ENCODE measurements at places on chromosomes 2 and 18.

GRCh38 chr18:50340078-50340477 lies 34.8 kb upstream of the SKA1 start:
- DNase-seq, result no peak

DNA sequence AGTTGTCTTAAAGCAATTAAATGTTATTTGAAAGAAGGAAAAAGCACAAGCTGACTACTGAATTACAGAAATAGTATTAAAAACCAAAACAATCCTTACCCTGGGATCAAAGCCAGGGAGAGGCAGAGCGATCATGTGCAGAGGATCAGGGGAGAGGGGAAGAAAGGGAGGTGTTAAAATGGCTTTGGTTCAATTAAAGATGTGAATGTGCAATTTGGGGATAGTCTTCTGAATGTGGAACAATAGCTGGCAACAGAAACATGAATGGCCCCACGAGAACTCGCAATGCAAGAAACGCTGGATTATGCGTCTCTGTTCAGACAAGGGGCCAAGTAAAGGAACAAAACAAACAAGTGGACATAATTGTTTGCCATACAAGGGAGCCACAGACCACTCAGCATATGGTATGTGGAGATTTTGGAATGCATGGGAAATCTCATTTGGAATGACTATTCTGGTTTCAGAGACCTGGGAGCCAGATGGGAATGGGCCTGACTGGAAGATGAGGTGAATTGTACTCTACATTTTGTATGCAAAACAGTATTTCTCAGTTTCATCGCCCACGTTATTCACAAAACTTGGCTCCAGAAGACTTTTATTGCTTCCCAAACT lies 155.4 kb downstream of the SLC4A3 start:
- no peak for DNase-seq

DNA sequence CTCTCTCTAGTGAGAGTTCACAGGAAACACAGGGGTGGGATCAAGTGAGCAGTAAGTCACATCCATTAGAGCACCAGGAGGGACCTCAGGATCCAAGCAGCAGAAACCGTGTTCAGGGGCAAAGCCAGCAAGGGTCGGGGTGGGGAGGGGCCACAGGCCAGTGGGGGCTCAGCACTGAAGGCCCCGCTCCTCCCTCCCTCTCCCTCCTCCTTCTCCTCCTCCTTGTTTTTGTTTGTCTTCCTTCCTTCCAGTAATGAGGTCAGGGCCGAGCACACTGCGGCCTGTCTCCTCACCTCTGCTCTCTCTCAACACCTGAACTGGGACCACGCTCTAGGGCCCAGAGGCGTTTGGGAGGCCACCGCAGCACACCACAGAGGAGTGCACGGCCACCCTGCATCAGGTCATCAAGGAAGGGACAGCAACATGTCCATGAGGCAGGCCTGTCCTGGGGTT lies 20.9 kb downstream of the MTERF4 start:
- no peak for DNase-seq

DNA sequence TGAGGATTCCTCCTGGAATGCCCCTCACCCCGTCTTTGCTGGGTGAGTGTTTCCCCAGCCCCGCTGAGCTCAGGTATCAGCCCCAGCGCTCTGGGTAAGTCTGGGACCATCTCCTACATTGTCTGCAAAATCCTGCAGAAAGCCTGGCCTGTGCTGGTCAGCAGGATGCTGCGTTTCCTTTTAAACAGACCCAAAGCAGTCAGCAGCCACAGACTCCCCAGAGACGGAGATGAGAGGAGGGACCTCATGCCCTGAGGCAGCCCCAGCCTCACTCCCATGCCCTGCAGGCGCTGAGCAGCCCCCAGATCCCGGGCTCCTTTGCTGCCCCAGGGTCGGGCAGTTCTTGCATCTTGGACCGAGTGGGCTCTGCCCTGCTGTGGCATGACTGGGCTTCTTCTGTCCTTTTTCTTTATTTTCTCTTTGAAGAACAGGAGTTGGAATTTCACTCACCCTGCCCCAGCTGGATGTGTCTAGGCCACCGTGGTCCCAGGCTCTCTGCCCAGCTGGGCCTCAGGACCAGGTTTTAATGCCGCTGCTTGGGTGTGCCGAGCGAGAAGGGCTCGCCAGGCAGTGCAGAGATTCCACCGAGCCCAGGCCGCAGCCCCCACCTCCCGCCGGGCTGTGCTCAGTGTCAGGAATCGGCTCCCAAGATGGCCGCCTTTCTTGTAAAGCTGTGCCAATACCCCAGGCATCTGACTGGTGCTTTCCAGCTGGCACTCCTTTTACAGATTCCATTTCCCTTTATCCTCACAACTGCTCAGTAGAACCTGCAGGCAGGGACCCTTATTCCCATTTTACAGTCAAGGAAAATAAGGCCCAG lies 43.6 kb downstream of the ODC1 start:
- peak; percentile 82 for DNase-seq

- no peak for DNase-seq
These were observed 969.1 kb upstream of the CDH2 start for GRCh38 chr18:29146068-29146467.

DNA sequence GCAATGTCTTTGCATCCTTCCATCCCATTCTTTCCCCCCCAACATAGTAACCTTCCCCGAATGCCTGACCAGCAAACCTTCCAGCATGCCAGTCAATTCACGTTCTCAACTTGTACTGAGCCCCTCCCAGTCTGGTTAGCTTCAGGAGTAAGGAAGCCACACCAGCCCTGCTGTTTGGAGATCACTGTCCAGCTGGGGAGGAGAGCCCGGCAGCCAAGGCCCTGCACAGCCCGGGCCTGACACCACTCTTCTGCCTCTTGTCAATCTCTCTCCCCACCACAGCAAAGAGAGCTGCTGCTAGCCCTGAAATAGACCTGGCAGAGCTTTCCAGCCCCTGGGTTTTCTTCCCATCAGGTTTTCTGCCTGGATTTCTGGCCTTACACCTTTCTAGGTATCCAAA lies 185.8 kb upstream of the ID2 start:
- no peak for DNase-seq

GRCh38 chr2:176075481-176075880 lies 8.3 kb downstream of the EVX2 start:
- no peak for DNase-seq

DNA sequence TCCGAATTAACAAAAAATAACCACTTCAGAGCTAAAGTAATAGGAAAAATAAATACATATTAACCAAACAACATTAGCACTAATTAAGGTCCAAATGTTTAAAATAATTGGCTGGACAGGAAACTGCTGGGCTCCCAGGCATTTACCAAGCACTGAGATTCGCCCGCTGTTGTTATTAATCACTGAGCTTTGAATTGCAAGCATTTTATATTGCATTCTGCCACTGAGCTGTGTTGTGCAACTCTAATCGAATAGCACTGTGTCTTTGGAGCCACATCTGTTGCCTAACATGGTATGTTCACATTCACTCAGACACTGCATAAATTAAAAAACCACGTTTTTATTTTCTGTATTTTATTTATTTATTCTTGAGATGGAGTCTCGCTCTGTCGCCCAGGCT lies 88.9 kb downstream of the SOWAHC start:
- no peak for DNase-seq

All from breast epithelium (tissue), 4 donors.